ENCODE measurements at places on chromosomes 4 and X. TPM values are rescaled to one million over a fixed set of nuclear protein-coding genes. Genes with fewer than 3 reads are reported as not detected.

- DNase-seq = no peak
Measured at GRCh38 chr4:72606751-72607150, 37.7 kb upstream of the ADAMTS3 start.

Gene SPANXC
- total RNA-seq = not detected

DNA sequence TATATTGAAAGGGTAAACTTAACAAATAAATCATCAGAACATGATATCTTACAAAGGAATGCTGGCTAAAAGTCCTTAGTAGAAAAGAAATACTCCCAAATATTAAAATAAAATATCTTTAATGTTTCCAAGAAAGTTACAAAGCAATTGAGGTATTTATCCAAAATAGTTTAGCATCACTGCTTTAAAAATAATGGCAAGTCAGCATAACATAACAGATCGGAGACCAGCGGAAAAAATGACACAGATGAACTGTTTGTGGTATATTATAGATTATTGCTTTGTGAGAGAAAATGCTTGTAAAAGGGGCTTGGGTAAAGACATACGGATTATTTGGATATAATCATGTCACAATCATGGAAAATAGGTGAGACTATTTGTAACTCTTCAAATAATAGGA lies 168.5 kb upstream of the TEX13C start:
- no peak for DNase-seq

Gene RADX
- total RNA-seq = 1.6 TPM

- no peak for DNase-seq
Measured at GRCh38 chr4:40912460-40913184, 162.9 kb downstream of the NSUN7 start.

GRCh38 chrX:9609499-9609898 lies 144.6 kb downstream of the TBL1X start:
- DNase-seq = no peak

DNA sequence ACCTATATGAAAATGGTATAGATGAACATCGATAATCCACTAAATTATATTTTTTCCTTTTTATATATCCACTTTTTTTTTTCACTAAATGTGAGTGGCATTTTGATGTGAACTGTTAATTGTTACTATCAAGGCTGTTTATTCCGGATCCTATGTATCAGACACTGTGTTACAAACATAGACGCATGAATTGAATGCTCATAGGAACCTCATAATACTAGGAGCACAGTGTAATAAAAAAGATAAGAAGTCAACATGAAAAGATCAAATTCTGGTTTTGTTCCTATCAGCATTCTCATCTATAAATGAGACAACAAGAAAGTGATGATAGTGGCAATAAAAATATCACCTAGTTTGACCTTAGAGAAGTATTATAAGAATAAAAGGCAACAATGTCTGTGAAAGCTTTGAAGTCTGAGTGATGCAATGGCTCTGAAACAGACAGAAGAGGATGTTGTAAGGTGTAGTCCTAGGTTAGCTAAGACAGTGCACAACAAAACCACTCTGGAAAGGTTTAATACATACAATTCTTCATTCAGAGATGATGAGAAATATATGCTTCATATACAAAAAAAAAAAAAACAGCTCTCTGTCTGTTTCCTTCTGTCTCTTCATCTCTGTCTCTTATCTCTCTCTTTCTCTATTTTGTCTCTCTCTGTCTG lies 148.6 kb upstream of the NLGN4X start:
- no peak for DNase-seq

DNA sequence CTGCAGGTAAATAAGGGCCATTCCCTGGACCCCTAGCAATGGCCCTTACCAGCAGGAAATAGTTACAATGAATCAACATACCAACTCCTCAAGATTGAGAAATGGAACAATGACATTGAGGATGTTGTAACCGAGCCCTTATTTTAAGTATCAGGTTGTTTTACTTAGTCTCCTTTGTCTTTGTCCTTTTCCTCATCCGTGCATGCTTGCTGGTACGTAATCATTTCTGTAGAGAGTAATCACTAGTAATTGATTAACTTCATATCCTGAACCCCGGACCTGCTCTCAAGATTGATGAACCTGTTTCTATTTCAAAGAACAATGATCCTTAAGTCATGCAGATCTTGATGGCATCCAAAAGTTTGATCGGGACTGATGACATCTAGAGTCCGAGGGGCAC lies 98.6 kb upstream of the LANCL3 start:
- no peak for DNase-seq

All from psoas muscle (tissue), 8 donors.